ENCODE measurements at places on chromosomes 12 and 14. TPM values are rescaled to one million over a fixed set of nuclear protein-coding genes. Genes with fewer than 3 reads are reported as not detected.
A peak's percentile ranks its signal among the peaks of the same experiment; 100 is the strongest.

DNA sequence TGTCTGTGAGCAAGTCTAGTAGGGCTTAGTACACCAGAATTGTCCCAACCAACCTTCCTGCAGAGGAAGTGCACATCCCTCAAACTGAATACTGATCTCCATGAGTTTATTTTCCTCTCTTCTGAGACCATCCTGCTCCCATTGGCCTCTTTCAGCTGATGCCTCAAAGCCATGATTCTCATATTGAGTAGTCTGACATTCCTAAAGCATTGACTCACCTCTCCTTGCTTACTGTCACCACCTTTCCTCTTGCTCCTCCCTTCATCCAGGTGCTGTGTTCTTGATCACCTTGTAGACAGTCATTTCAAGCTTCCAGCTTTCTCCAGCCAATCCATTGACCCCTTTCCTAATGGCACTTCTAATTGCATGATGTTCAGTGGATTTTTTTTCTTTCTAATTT, 583.7 kb upstream of the USP15 start:
- no peak for DNase-seq

DNA sequence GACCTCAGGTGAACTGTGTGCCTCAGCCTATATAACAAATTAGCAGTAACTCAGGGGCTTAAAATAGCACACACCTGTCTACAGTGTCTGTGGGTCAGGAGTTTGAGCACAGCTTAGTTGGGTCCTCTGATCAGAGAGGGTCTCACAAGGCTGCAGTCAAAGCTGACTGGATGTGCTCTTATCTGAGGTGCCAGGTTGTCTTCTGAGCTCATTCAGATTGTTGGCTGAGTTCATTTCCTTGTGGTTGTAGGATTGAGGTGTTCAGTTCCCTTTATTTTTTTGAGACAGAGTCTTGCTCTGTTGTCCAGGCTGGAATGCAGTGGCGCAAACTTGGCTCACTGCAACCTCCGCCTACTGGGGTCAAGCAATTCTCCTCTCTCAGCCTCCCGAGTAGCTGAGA, 164.7 kb downstream of the ADCK1 start:
- no peak for DNase-seq

- no peak for DNase-seq
Observed at GRCh38 chr14:89399157-89399556, 17.9 kb downstream of the FOXN3 start.

DNA sequence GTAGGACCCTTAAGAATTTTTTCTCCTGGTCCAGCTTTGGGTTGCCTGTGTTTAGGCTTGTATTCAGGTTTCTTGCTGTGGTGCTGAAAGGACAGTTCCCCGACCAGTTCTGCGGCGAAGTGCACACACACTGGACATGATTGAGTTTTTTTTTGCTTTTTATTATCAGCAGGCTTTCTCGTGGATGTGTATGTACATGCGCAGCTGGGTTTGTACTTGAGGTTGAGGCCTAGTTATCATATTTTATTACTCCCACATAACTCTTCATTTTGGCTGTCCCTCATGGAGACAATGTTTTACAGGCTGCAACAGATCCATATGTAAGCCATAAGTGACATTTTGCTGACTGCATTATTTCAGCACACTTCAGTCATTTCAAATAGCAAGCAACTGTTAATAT, 2.5 kb downstream of the SCN8A start:
- peak; percentile 61 for DNase-seq

- DNase-seq = no peak
Observed at GRCh38 chr12:90017316-90017715, 308.7 kb upstream of the ATP2B1 start.

- no peak for DNase-seq
Observed at GRCh38 chr14:87998482-87998881, 5.5 kb upstream of the GALC start.

- DNase-seq = no peak
Observed at GRCh38 chr12:107650977-107651376, 34.6 kb upstream of the PWP1 start.

DNA sequence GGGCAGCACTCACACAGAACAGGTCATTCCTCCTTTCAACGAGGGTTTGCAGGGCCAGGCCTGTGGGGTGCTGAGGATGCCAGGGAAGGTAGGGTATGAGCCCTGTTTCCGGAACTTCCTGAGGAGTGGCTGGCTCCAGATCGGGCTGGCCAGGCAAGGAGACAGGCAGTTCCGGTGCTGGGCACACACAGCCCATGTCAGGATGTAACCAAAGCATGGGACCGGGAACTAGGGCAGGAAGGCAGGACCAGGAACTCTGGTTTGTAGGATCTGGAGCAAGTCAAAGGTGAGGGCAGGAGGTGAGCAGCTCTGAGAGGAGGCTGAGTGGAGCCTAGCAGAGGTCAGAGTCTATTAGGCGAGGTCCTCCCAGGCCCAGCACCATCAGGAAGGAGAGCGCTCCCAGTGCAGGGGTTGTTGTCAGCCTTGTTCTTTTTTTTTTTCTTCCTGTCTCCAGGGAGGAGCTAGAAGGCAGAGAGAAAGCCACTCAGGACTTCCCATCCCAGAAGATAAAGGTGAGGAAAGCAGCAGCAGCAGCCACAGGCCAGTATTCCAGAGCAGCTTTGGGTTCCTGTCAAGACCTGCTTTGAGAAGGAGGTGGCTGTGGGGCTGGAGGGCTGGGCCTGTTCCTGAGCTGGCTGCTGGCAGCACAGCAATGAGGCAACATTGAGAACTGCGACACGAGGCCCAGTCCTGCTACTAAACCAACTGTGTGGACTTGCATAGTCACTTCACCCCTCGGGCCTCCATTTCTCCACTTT, 49.0 kb upstream of the PTGR2 start:
- no peak for DNase-seq

DNA sequence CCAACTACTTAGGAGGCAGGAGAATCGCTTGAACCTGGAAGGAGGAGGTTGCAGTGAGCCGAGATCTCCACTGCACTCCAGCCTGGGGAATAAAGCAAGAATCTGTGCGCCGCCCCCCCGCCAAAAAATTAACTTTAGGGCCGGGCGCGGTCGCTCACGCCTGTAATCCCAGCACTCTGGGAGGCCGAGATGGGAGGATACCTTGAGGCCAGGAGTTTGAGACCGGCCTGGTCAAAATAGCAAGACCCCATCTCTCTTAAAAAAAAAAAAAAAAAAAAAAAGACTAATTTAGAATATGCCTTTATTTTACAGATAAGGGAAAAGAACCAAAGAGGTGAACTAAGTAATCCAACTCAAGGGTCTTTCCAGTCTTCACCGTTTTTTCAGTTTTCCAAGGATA, 1.2 kb downstream of the KANSL2 start:
- no peak for DNase-seq

DNA sequence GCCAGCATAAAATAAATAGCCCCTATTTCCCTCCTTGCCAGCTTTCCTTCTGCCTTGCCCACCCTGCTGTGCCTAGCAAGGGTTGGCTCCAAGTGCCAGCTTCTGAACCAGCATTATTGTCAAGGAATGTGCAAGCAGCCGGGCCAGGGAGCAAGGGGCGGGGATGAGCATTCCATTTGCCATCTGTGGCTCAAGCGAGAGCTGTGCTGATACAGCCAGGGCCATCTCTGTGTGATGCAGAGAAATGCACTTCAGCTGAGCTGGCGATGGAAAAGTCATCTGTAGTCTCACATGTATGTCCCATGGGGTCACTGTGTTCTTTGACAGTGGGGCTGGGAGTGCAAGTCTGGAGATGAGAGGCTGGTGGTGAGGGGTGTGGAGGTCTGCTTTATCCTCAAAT, 137.3 kb downstream of the SUDS3 start:
- DNase-seq = no peak

DNA sequence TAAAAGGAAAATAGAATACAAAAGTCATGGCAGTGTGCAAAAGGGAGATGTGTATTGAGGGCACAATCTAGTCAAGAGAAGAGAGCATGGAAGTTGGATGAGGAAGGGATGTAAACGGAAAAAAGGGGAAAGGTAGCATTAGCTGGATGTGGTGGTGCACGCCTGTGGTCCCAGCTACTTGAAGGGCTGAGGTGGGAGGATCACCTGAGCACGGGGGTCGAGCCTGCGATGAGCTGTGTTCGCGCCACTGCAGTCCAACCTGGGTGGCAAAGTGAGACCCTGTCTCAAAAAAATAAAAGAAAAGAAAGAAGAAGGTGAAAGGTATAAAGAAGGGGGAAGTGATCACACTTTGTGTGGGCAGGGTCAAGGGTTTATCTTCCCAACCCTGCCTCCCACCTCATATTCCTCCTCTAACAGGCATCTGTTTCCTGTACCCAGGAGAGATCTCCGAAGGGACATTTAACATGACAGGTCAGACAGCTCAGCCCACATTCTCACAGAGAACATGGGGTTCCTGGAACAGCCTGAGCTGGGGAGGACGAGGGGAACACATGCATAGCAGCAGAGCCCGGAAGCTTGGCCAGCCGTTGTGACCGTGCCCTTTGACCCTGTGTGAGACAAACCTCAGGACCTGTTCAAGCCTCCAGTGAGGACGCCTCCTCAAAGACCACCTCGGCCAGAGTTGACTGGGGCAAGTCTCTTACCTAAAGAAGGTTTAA, 8.9 kb downstream of the RNASE11 start:
- DNase-seq = no peak

GRCh38 chr12:18827913-18828312, 90.0 kb downstream of the CAPZA3 start:
- no peak for DNase-seq

DNA sequence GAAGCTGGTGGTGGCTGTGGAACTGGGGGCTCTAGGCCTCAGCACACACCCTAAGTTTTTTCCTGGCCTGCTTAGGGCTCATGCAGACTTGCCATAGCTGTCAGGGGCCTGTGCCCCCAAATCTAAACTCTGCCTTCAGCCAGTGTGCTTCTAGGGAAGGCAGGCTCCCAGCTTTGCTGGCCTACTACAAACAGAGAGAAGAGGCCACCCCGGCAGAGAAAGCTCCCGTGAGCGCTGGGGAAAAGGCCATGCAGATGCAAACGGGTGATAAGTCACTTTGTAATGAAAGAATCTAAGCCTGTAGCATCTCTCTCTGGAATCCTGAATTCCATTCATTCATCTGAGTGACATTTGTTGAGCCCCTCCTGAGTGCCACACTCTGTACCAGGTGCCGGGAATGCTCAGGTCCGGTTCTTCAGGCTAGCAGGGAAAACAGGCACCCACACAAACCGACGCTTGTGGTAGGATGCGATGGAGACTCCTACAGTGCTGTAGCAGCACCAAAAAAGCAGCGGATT, 29.9 kb downstream of the JDP2 start:
- no peak for DNase-seq

- DNase-seq = no peak
Observed at GRCh38 chr12:122064780-122065588, 13.6 kb upstream of the MLXIP start.

- no peak for DNase-seq
Observed at GRCh38 chr14:104638190-104638589, 33.6 kb upstream of the TMEM179 start.

DNA sequence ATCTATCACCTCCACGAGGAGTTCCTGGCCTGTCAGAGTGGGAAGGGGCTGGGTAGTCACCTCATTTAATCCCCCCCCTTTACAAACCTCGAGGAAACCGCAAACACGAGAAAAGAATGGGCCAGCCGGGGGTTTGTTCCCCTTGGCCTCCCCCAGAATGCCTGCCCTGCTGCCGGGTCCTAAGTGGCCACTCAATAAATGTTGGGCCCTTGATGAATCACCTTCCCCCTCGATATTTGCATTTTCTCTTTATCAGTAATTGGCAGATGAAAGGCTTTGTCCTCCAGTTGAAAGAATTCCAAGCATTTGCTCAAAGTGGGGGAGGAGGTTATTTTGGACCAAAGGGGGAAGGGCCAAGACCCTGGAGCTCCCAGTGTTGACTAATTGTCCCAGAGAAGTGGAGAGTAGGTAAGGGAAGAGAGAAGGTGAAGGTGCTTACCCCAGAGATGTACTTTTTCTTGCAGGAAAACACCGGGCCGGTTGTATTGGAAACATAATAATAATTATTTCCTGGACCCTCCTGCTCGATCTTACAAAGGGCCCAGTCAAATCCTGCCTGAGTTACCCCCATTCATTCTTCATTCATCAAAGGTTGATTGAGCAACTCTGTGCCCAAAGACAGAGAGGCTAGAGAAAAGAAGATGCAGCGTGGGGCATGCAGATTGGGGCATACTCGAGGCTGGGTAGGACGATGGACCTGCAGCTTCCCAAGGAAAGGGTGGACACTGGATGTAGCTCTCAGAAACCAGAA, 1.9 kb upstream of the KDM2B start:
- peak; percentile 24 for DNase-seq

DNA sequence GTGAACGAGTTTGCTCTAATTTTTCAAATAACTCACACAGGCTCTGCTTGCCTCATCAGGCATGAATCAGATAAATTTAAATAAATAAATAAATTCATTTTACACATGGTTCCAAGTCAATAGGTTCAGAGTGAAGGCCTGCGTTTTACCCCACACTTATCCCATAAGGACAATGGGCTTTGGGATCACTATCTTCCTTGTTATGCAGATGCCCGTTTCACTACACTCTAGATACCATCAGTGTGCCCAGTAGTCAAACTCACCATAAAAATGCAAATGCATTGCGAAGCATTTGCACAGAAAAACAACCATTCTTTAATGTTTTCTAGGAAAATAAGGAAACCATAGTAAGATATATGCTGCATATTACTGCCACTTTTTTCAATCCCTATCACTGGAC, 155.9 kb upstream of the CCDC196 start:
- DNase-seq = no peak

DNA sequence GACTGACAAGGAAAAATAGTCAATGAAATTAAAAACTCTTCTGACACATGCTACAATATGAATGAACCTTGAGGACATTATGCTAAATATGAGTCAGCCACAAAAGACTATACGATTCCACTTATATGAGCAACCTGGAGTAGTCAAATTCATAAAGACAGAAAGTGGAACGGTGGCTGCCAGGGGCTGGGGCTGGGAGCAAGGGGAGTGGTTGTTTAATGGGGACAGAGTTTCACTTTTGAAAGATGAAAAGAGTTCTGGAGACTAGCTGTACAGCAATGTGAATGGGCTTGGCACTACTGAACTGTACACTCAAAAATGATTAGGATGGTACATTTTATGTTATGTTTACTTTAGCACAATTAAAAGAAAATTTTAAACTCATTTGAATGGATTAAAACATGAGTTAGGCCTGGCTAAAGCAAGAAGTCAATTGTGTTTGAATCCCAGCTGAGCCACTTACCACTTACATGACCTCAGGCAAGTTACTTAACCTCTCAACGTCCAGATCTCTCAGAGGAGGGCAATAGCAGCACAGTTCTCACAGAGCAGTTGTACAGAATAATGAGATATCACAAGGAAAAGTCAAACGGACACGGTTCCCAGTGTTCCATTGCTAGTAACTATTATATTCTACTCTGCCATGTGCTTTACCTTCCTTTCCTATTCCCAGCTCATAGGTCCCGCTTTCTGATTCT, 102.5 kb downstream of the SPTSSA start:
- no peak for DNase-seq

Gene RFX4
- polyA plus RNA-seq = 0.20 TPM

Gene CLEC2D
- 30.5 TPM for polyA plus RNA-seq

Gene ANO2
- polyA plus RNA-seq = 4.9 TPM

Gene OR11H7
- 0.98 TPM for polyA plus RNA-seq

Gene NR1H4
- polyA plus RNA-seq = 15.0 TPM

Gene AMN
- 23.0 TPM for polyA plus RNA-seq

Gene CLEC4E
- polyA plus RNA-seq = 1.8 TPM

Gene SPRYD4
- 7.2 TPM for polyA plus RNA-seq

Gene UBE3B
- 38.7 TPM for polyA plus RNA-seq

Measured in left kidney (tissue), 8 donors.